Stimulated activated naive CD4-positive, alpha-beta T cell (primary cell): ENCODE measurements at places on chromosomes 1 and 21.

- DNase-seq = no peak
Observed at GRCh38 chr1:58975888-58976287, 192.0 kb upstream of the JUN start.

DNA sequence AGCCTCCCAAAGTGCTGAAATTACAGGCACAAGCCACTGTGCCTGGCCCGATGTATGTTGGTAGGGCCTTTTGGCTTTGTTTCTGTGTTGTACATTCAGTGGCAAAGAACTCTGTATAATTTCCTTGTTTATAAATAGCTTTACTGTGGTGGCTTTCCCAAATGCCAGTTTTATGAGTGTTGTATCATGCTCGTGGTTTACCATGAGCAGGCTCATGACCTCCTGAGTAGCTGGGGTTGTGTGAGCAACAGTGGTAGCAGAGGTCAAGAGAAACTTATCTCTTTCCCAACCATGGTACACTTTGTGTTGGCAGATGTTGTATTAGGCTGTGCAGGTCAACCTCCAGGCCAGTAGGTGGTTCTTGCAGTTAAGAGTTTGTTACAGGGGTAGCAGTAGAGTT, 420.4 kb upstream of the BEND5 start:
- DNase-seq = no peak

GRCh38 chr1:47849005-47849521, 148.1 kb downstream of the TRABD2B start:
- DNase-seq = no peak

- DNase-seq = no peak
Observed at GRCh38 chr1:2628933-2629626, 3.7 kb downstream of the MMEL1 start.

DNA sequence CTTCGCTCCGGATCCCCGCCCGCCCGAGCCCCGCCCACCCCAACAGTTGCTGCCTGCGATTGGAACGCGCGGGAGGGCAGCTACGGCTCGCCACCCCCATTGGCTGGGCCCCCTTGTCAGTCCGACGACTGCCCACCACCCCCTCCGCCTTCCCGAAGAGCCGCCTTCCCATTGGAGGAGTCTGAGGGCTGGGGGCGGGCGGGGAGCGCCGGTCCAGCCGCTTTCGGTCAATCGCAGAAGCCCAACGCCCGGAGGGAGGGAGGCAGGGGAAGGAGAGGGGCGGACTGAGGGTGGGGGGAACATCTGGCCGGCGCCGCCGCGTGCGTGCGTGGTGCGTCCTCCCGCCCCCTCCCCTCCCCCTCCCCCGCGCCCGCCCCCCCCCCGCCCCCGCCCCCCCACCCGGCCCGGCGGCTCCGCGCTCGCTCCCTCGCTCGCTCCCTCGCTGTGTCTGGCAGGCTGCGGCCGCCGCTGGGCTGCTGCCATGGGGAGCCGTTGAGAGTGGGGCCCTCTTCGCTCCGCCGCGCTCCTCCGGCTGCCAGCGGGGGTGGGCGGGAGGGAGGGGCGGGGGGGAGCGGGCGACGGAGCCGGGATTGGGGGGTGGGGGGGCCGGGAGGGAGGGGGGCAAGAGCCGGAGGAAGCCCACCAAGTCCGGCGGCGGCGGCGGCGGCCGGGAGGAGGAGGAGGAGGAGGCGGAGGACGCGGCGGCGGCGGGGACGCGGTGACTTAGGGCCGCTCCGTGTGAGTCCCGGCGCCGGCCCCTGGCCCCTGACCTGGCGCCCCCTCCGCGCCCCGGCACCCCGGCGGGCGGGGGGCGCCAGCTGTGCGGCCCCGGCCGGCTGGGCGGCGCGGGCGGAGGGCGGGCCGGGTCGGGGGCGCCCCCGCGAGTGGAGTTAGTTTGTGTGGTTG, 2.6 kb upstream of the ZBTB18 start:
- DNase-seq = no peak

GRCh38 chr1:161491472-161491871, 13.8 kb upstream of the FCGR2A start:
- DNase-seq = no peak

DNA sequence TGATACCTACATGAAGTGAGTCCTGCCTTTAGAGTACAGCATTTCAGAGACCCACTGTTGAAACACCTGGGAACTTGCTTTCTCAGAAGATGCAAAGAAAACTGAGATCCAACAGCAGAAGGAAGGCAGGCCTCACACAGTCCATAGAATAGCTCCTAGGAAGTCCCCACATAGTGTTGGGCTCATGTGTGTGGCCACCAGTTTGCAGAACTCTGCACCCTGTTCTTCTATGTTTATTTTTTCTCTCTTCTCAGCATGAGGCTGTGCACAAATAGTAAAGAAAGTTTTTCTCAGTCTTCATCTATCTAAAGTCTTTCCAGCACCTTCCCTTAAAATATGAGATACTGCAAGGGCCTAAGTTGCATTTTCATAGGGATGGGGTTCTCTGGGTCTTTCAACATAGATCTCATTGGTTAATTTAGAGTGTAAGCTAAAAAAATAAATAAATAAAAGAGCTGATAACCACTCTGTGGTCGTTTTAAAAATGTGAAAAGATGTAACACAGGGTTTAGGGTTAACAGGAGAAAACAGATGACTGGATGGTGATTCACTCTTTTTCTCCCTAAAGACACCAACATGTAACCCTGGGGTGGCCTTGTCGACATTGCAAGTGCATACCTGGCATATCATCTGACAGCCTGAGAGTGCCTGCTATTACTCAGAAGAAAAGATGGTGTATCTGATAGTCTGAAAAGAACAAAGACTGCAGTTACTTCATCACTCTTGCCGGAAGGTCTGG, 94.6 kb downstream of the ZC3H11B start:
- no peak for DNase-seq

DNA sequence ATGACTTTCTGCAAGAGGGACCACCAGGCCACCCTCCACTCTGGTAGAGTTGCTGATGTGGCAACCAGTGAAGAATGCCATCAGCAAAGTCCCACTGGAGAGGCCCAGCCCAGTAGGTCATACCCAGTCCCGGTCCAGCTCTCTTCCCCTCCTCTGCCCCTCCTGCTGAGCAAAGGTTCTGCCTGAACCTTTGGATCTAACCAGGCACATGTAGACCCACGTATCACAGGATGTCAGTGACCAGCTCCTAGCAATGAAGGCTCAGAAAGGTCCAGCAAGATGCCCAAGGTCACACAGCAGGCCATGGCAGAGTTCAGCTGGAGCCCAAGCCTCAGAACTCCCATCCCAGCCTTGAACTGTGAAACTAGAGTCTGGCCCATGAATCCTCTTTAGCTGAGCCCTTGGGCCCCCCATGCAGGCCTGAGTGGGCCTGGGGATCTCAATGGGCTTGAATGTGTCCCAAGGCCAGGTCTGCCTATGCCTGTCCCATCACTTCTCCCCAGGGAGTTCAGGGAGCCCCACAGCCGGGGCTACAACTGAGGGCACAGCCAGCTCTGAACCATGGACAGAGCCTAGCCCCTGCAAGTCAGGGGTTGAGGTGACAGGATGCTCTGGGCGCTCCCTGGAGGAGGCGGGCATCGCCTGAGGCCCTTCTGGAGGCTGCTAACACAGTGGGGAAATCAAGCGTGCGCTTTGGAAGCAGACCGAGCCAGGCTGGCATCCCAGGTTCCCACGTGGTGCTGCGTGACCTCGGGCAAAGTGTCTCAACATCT, 21.4 kb upstream of the PADI1 start:
- no peak for DNase-seq

GRCh38 chr1:239053279-239053678, 333.1 kb upstream of the CHRM3 start:
- DNase-seq = no peak

DNA sequence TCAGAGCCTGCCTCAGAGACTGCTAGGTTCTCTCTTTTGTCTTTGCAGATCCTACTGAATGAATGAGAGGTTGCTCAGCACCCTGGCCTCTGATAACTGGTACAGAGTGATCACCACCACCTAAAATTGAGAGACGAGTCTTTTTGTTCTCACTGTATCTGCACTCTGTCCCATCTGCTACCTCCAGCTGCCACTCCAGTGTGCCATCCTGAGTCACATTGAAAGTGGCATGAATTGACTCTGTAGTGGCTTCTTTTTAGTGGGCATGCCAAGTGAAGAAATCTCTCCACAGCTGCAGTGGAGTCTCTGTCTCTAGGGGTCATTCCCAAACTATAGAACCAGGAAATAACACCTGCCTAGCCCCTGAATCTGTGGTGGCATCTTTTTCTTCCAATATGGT, 14.7 kb downstream of the CAMK1G start:
- no peak for DNase-seq

DNA sequence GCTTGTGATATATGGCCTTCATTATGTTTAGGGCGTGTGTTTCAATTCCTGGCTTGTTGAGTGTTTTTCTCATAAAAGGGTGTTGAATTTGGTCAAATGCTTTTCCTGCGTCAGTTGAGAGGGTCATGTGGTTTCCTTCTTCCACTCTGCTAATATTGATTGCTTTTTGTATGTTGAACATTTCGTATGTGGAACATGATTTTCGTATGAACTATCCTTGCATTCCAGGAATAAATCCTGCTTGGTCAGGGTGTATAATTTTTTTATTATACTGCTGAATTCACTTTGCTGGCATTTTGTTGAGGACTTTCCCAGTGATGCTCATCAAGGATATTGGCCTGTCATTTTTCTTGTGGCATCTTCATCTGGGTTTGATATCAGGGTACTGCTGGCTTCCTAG, 4.7 kb upstream of the ATAD3A start:
- no peak for DNase-seq

- DNase-seq = no peak
Observed at GRCh38 chr1:108211014-108211413, 10.9 kb upstream of the SLC25A24 start.

DNA sequence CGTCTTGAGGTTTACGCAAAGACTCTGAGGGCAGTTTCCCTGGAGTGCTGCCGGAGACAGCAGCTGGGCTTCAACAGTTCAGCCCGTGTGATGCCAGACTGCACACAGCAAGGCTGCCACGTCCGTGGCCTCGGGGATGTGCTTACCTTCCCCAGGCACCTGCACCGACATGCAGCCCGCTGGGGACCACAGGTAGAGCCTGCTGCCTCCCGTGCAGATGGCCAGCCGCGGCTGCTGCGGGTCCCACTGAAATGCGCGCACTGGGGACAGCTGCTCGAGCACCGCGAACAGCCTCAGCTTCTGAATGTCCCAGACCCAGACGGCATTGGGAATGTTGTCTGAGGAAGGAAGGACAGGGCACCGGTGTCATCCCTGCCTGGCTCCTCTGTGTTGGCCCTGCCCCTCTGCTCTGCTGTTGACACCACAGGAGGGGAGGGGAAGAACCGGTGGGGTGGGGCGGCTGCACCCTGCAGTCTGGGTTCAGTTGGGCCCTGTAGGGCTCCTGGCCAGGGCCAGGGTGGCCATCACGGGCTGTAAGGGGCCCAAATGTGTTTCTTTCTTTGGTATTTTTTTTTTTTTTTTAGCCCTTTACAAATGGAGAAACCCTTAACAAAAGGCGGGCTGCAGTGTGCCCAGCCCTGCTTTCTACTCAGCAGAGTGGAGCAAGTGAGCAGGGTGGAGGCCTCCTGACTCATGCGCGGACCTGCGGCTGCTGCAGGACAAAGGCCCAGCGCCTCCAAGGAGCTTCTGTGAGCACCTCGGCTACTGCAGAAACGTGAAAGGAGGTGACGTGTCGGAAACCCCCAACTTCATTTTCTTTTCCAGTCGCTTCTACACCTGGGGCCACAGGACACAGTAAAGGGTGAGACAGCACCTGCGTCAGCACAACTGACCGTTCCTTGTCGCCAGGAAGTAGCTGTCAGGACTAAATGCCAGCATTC, 6.8 kb downstream of the TPRG1L start:
- no peak for DNase-seq

DNA sequence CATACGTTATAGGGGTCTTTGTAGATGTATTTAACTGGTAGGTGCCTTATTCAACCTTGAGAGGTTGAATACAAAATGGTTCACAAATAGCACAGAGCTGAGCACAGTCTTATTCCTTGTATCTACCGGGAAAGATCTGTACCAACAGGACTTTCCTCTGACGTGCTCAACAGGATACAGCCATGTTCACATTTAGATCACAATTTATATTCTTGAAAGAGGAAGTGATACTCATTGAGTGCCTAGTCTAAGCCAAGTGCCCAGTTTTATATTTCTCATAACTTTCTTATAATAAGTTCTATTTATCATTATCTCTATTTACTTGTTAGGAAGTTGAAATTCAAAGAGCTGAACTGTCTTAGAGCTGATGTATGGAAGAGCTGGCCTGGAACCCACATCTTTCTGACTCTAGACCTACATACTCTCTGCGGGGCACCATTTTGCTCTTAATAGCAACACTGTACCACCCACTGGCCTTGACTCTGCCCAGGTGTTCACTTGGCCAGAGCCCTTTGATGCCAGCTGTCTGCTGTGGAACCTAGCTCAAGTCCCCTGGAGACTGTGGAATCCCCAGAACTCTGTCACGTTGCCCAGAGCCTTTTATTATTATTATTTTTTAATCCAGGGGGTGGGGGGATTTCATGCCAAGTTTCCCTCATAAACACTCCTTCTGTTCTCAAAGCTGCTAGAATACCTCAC, 156.2 kb downstream of the TPR start:
- no peak for DNase-seq

GRCh38 chr1:61724506-61724812, 482 bp downstream of the TM2D1 start:
- DNase-seq = no peak

- no peak for DNase-seq
Observed at GRCh38 chr1:36448530-36449056, 1.7 kb downstream of the OSCP1 start.

GRCh38 chr21:29125191-29125590, 5.3 kb upstream of the MAP3K7CL start:
- no peak for DNase-seq

- DNase-seq = no peak
Observed at GRCh38 chr1:16144325-16145029, 11.4 kb downstream of the EPHA2 start.

- DNase-seq = no peak
Observed at GRCh38 chr1:182145441-182145840, 83.9 kb upstream of the ZNF648 start.

GRCh38 chr1:176885341-176885740, 279.2 kb downstream of the ASTN1 start:
- DNase-seq = no peak

DNA sequence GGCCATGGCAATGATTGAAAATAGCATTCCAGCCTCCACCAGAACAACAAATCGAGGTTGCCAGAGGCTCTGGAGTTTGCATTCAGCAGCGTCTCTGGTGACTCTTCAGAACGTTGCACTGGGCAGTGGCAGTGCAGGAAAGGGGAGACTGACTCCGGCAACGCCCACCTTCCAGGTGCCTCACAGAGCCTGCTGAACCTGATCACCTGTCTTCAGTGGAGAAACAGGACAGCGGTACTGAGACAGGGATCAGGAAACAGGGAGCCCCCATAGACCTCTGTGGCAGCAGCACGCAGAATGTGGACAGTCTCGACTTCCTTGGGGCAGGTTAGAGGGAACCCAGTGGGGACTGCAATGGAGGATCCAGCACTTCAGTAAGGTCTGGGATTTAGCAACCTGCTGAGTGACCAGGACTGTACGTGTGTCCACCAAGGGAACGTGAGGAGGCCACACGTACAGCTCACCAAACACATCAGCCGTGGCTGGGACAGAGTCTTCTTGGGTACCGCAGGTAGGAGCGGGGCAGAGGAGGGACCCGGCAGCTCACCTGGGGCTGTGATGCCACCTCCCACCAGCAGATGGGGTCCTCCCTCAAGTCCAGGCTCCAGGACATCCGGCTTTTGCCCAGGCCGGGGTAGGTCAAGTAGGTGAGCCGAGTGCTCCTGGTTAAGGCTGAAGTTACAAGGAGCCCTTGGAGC, 128.6 kb downstream of the PRDM2 start:
- DNase-seq = no peak
